ENCODE measurements at places on chromosomes 7 and 10.

DNA sequence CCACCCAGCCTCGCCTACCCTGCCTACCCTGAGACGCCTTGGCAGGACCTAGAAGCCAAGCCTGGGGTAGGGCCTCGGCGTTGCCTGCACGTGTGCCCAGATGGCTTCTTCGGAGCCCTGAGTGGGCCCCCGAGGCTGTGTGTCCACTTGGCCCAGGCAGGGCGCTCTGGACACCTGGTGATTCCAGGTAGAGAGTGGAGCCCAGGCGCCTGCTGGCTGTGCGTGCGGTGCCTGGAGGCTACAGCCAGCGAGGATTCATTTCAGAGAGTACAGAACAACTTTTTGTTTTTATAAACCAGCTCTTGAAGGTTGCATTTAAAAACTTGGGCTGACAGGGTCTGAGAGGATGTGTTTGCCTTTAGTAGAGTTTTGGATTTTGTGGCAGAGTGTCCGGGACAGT is 40.0 kb downstream of the NKX6-2 start:
- no peak for DNase-seq

DNA sequence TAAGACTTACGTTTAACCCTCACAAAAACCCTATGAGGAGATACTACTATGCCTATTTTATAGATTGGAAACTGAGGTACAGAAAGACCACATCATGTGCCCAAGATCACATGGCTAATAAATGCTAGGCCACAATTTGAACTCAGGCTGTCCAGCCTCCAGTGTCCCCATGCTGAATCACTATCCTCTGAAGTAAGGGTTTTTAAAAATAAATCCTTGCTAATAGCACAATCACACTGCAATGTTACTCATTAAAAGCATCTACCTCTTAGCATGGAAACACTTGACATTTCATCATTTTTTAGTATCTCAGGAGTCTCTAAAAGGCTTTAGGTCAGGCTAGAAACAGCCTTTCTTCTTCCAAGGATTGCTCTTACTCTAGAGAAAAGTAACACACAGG is 50.0 kb upstream of the PPP1R3C start:
- DNase-seq = no peak

DNA sequence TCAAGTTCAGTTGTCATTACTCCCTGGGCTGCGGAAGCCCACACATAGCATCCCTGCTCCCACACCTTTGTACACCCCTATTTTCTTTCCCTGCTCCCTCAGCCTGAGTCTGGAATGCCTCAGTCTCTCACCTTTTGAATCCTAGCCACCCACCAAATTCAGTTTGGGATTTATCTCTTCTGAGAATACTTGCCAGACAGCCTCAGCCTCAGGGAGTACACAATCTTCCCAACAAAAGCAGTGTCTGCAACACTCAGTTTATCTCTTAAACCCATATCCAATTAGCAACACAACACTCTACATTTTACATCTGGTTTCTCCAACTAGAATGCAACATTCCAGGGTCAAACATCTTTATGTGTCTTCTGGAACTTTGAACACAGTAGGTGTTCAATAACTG is 190.2 kb downstream of the GPAM start:
- no peak for DNase-seq

- DNase-seq = no peak
Measured at GRCh38 chr10:22640359-22640758, 74.0 kb downstream of the PIP4K2A start.

GRCh38 chr10:69025370-69025896 is 36.8 kb downstream of the KIFBP start:
- no peak for DNase-seq

DNA sequence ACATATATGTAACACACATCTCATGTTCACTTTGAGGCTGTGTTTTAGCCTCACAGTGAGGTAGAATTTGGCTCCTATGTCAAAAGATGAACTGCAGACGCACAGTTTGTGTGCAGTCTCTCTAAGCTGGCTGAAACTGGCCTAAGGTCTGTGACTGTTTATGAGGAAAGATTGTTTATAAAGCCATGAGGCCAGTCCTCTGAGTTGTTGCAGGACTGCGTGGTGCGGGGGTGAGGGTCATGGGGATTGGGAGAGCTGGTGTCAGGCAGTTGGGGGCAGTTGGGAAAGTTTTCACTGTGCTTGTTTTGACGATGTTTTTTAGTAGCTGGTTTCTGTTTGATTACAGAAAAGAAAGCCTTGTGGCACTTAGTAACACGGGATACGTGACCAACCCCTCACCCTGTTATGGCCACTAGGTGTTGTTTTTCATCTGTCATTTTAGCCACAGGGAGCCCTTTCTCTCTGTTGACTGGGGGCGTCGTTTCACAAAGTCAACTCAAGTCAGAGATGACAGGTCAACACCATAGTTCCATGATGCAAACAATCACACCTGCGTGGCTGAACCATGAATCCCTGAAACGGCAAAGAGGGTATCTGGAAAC is 310.9 kb downstream of the CCDC3 start:
- DNase-seq = no peak

- DNase-seq = no peak
Measured at GRCh38 chr10:30014511-30014910, 44.9 kb downstream of the JCAD start.

DNA sequence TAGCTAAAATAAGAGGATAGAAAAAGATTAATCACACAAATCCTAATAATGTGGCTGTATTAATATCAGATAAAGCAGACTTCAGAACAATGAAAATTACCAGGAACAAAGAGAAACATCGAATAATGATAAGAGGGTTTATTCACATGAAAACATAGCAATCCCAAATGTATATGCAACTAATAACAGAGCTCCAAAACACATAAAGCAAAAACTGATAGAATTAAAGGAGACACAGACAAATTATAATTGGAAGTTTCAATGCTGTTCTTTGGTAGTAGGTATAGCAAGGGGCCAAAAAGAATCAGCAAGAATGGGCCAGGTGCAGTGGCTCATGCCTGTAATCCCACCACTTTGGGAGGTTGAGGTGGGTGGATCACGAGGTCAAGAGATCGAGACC is 23.4 kb upstream of the DNAAF5 start:
- no peak for DNase-seq

DNA sequence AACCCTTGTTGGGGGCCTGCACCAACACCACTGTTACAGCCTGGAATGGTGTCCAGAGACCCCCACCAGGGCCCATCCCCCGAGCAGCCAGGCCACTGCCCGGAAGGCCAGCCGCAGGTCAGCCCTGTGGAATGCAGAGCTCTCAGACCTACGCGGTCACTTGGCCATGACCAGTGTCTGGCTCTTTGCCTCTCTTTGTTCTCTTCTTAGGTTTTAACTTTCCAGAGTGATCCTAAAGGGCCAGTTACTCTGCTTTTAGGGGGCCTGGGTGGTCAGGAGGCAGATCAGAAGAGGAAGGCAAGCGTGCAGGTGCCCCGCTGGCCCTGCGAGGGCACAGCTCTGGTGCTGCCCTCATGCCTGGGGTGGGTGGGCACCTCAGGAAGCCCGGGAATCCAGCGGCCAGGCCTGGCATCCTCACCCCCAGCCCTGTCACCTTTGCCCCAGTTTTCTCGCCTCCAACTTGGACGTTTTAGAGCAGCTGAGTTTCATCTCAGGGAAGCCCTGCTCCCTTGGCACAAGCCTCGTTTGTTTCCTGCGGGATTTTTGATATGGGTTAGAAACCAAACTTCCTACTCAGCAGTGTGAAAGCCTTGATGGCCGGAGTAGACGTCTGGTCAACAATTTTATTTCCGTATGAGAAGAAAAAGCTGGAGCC is 62.5 kb upstream of the CHST15 start:
- DNase-seq = no peak

GRCh38 chr7:137877027-137877675 is 30.4 kb upstream of the DGKI start:
- DNase-seq = no peak

GRCh38 chr10:12707461-12708185 is 293.9 kb downstream of the CCDC3 start:
- DNase-seq = no peak

DNA sequence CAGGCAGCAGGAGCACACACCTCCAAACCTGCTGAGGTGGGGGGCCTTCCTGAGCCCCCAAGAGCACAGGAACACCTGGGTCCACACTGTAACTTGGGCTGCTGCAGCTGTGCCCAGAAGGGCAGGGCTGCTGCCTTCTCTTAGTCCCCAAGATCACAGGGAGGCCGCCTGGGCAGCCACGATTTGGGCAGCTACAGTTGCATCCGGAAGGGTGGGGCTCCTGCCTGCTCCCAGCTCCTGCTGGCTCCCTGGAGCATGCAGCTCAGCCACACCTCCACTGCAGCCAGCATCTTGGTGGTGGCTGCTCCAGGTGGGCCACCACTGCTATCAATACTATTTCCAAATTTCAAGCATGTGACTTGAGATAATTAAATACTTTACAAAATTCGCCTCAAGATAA is 38.5 kb upstream of the AGMO start:
- DNase-seq = no peak

DNA sequence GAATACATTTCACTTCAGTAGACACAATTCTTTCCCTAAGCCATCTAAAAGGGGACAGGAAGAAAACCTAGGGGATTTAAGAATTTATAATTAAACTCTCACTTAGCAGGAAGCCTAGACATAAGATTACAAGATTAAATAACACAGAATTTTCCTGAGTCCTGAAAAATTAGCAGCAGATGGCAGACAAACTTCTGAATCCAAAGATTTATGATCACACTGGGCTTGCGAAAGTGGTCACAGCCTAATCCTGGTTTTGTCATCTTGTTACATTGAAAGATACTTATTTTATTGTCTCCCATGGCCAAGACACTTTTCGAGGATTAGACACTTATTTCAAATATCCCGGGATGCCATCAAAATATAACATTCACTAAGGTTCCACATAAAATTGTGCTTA is 2.9 kb downstream of the ERLIN1 start:
- no peak for DNase-seq

GRCh38 chr7:150406312-150406566 is 27.1 kb downstream of the ZNF775 start:
- DNase-seq = no peak

Data from activated T-helper 1 cell treated with anti-CD3 and anti-CD28 coated beads, Interleukin-12 subunit alpha, Interleukin-12 subunit beta, Interleukin-2, Interleukin-4 antibody, amounts not matched to agents 30 ng/mL and 10 ng/mL and 1 ng/mL, durations not matched to agents 14 hours and 24 hours and 36 hours (primary cell).